ENCODE measurements at places on chromosomes 6 and 20.

DNA sequence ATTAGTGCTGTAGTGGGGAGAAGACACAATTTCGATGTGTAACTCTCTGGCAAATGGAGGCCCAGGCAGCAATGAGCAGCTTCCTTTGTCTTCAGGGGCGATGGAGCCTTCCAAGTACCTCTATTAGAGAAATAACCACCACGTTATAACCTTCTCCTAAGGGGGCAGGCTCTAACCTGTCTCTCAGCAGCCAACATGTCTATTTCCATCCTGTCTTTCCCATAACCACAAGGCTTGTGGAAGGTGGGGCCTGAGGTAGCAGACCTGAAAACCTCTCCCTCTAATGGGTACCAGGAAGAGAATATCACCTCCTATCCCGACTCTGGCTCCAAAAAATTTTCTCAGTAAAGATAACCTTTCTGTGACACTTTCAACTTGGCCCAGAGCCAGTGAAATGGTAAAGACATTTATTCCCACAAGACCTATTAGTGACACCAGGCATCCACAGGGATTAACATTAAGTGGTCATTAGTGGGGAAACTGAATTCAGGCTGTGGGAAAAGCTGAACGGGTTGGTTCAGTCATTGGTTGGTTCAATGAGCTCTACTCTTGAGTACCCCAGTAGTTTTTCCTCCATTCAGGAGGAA lies 4.0 kb downstream of the PEX6 start:
- DNase-seq, result no peak

DNA sequence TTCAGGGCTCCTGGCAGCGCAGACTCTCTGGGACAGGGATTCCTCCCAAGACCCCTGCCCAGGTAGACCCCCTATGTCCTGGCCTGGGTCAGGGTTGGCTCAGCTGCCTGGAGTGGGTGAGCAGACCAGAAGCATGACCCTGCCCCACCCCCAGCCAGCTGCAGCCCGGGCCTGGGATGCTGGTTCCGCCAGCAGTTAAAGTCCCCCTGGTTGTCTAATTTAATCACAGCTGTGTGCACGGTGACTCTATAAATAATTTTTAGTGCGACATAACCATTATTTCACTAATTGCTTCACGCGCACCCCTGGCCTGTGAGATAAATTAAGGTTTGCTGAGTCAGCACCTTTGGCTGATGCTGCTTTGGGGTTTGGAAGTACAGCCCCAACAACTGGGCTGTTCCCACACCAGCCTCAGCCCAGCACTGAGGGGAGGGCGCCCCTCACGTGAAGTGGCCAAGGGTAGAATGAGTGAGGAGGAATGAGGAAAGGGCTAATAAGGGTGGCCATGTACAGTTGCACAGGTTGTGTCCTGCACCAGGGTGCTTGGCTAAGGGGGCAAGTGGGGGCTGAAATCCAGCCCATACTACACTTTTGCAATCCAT lies 26.1 kb upstream of the CDH22 start:
- no peak for DNase-seq

DNA sequence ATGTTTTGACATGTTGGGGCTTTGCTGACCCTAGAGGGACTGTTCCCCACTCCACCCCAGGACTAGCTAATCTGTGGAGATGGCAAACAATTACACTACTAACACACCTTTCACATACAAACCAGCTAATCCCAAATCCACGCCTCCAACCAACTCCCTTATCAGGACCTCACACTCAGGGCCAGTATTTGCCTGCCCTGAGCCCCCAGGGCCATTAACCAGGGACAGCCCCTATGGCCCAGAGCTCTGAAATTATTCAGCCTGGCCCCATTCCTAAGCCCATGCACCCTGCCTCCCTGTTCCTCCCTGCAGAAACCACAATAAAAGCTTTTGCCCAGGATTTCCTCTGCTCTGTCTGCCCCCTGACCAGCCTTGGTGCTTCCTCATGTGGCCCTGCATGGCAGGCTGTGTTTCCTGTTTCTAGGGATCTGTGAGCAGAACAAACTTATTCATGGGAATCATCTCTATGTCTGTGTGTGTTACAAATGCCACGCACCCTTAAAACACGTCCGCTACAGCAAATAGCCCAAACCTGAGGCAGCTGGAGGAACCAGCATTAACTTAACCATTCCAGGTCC lies 121.2 kb downstream of the PXDC1 start:
- DNase-seq, result no peak

GRCh38 chr6:92577077-92577719 lies 842.2 kb downstream of the EPHA7 start:
- DNase-seq, result no peak

DNA sequence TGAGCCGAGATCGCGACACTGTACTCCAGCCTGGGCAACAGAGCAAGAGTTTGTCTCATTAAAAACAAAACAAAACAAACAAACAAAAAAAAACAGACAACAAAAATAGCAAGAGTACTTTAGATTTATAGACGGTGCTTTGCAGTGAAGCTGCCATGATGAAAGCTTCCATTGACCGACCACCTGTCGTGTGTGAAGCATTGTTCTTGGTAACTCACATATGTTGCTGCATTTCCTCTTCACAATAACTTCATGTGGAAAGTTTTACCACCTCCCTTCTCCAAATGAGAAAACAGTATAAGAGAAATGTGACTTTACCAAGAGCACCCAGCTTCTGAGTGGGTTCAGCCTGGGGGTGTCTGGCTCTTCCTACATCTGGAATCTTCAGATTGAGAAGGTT lies 56.4 kb upstream of the PTGIS start:
- no peak for DNase-seq

- DNase-seq, result no peak
Measured at GRCh38 chr20:62636446-62636845, 5.9 kb upstream of the SLCO4A1 start.

- no peak for DNase-seq
Measured at GRCh38 chr20:21643417-21643816, 62.0 kb upstream of the PAX1 start.

- no peak for DNase-seq
Measured at GRCh38 chr6:153145591-153145990, 14.5 kb upstream of the RGS17 start.

DNA sequence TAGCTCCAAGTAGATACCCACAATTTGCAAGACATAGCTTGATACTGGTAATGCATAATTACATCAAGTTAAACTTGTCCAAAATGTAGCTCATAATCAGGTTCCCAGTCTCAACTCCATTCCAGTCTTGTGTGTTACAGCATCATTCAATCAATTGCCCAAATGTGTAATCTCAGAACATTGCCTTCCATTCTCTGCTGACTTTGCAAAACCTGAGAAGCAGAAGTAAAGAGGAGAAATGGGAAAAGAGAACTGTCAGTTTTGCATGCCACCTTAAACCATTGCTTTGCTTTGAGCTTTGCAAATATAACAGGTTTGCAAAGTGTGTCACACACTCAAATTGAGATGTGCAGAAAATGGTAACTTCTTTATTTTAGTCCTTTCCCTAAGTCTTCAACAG lies 40.3 kb upstream of the CNKSR3 start:
- no peak for DNase-seq

DNA sequence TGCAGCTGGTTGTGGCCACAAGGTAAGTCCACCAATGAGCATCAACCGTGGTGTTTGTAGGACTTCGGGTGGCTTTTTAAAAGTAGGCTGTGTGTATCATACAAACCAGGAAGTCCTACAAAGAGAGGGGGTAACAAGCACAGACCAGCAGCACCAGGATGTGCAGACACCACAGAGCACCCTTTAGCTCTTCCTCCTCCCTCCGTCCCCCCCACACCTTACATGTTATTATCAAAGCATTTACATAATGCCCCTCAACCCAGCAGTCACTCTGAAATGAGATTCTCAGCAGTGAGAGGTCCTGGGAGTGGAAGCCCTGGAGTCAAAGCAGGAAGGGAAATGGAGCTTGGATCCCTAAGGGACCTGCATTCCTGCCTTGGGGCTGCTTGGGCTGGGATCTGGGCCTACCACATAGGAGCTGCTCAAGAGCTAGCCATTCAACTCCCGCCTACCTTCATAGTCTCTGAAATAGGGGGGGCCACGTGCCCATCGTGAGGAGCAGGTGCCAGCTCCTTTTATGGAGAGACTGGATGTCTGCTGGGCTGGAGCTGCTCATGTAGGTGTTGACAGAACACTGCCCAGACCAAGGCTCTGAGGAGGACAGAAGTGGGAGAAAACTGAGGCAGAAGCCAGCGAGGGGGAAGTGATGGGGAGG lies 90.6 kb downstream of the PSMB1 start:
- no peak for DNase-seq

DNA sequence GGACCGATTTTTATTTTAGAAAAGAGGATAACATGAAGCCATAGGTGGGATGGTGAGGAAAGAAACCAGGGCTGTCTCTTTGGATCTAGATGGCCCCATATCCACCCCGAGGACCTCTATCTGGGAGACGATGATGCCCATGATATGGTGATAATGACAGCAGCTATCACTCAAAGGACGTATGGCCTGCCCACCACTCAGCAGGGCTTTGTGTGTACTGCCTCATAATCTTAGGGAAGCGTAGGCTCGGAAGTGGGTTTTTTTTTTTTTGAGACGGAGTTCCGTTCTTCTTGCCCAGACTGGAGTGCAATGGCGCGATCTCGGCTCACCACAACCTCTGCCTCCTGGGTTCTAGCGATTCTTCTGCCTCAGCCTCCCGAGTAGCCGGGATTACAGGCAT lies 8.2 kb upstream of the TAF8 start:
- no peak for DNase-seq

- DNase-seq, result no peak
Measured at GRCh38 chr20:20754714-20755113, 42.3 kb upstream of the RALGAPA2 start.

GRCh38 chr6:53605543-53606235 lies 59.9 kb downstream of the KLHL31 start:
- no peak for DNase-seq

- DNase-seq, result peak; percentile 3
Measured at GRCh38 chr20:44092551-44093248, 94.3 kb downstream of the JPH2 start.

GRCh38 chr20:14264869-14265268 lies 72.5 kb downstream of the FLRT3 start:
- no peak for DNase-seq

All from midbrain (tissue), 1 donor.